Mesenchymal stem cell (in vitro differentiated cells and primary cell): ENCODE measurements at places on chromosomes 7 and 10.
A peak's percentile ranks its signal among the peaks of the same experiment; 100 is the strongest.

DNA sequence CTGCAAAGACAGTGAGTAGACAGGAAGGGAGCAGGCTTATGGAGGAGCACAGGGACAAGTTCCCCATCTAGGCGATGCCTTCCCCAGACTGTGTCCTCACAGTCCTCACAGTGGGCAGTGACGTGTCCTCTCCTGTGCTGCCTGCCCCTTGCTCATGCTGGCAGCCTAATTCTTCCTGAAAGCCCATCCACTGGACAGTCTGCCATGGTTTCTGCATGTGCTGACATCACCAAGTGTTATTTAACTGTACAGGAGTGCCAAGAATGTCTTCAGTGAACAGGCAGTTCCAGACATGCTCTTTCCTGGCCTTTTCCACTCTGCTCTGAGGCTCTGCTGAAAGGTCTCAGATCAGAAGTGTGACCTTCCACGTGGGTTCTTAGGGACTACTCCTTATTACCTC, 54.1 kb downstream of the ZNF248 start:
- DNase-seq: no peak

- DNase-seq: no peak
Measured at GRCh38 chr7:10672186-10672585, 301.5 kb upstream of the PHF14 start.

DNA sequence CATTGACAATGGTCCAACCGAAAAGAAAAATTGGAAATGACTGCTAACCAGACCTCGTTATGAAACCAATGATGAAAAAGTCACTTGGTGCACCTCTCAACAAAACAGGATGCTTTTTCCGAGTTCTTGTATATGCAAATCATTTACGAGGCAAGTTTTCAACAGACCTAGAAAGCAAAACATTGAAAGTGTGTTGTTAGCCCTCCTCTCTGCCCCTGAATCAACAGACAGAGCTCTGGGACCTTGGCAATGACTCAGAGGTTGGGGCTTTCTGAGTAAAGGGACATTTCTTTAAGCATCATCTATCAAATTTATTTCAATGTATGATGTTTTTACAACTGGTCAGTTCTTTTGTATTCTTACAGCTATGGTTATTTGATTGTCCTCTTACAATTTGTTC, 16.3 kb upstream of the DKK1 start:
- DNase-seq: no peak

GRCh38 chr7:127667017-127667670, 15.2 kb downstream of the SND1 start:
- peak; percentile 68 for DNase-seq

GRCh38 chr10:80070057-80070456, 8.4 kb upstream of the TMEM254 start:
- DNase-seq: no peak

DNA sequence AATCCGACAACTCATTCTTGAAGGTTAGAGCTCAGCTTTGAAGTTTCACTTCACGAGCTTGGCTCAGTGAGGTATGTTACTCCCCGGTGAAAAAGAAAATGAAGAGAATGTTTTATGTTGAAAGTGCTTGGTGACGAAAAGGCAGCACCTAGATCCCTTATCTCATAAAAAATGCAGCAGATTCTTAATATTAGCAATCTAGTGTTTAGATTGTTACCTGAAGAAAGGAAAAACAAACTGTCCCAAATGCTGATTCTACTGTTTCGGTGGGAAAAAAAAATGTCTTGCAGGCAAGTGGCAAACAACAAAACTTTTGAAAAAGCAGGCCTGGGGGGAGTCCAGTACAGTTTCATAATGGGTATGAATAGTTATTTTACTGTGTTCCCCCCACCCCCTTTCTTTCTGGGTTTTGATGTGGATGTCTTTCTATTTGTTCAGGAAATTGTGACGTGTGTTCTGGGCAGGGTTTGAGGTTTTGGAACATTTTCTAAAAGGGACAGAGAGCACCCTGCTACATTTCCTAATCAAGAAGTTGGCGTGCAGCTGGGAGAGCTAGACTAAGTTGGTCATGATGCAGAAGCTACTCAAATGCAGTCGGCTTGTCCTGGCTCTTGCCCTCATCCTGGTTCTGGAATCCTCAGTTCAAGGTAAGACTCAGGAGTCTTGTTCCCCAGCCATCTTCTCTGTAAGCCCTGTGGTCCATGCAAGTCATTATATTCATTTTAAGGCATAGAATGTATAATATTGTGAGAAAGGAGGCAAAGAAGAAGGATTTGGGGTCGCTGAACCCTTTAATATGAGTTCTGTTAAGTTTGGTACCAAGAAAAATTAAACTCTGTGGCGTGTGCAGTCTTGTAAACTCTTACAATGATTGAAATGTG, at the start of gene SRGN:
Gene SRGN (plus strand): TSS at position 514 of the 881 bp plus-strand sequence. CDS start 55 bp downstream, at position 569.
- no peak for DNase-seq

DNA sequence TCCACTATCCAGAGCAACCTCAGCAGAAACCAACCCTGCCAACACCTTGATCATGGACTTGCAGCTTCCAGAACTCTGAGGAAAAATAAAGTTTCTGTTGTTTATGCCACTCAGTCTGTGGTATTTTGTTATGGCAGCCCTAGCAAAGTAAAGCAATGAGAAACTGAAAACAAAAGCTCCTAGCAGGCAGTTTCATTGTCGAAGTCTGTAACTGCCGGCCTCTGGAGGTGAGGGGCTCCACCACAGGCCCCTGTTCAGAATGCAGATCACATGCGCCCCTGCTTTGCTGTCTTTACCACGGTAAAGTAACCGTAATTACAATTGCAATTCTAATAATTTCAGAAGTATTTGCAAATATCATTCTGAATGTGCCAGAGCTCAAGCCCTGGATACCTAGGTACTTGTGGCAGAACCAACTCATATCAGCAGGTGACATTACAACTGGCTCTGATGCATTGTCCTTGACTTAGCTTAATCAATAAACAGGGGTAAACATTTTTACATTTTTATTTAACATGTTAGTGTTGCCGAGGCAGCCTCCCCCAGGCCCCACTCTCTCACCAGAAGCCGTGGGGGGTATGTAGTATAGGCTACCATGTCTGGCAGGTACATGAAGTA, 193.2 kb downstream of the ELMO1 start:
- no peak for DNase-seq

DNA sequence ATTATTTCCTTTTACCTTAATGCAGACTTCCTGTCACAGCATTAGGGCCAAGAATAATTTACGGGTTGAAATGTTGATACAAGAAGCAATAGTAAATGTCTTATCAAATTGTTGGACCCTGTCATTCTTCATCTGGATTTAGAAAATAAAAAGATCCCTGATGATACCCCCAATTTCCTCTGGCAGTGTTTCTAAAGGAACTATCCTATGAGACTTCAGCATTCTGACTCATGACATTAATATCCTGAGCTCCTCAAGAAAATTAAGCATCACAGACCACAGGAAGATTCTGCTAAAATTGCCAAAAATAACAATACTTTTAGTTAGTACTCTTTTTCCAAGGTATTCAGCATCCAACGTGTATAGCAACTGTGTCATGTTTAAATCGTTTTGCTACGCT, 490.5 kb upstream of the ANKRD30A start:
- peak; percentile 25 for DNase-seq

- DNase-seq: no peak
Measured at GRCh38 chr7:95716357-95717122, 55.8 kb upstream of the DYNC1I1 start.

DNA sequence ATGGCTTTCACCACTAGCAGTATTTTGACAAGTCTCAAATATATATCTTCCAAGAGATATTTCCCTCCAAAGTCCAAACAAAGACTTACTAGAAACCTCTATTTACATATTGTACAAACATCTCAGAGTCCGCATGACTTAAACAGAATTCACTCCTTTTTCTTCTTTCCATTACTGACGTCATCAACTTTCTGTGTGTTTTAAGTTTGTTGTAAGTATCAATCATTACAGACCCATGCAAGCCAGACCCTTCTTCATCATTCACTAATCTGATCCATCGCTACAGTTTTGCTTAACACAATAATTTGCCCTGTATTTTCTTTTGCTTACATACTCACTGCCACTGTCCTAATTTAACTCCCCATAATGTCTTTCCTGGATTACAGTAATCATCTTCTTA, 51.9 kb downstream of the SEMA3A start:
- DNase-seq: peak; percentile 85

DNA sequence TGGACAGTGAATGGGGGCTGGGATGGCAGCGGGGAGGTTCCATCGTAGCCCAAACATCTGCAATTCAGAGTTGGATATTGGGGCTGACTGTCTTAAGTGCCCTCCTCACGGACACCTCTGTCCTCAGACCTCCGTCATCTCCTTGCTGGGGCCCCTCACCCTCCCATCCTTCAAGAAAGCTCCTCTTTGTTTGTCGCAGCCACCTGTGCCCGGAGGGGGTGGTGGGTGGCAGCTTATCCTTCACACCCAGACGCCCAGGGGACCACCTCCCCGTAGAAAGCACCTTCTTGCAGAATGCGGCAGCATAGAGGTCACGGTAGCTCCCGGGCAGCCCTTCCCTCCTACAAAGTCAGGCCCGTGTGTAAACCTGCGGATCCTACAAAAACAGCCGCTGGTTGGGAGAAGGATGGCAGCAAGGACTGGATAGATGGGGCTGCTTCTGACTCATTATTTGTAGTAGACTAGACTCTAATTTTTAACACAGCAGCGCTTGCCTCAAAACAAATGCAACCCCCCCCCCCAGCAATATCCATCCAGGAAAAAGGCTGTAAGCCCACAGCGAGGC, 1.3 kb upstream of the PTPRN2 start:
- DNase-seq: no peak

- no peak for DNase-seq
Measured at GRCh38 chr7:135519233-135519688, 9.4 kb upstream of the CNOT4 start.

- no peak for DNase-seq
Measured at GRCh38 chr10:129962031-129962871, 1.8 kb downstream of the EBF3 start.

- DNase-seq: no peak
Measured at GRCh38 chr10:49502358-49502757, 36.6 kb downstream of the ERCC6 start.

GRCh38 chr10:5274795-5275194, 78.2 kb downstream of the AKR1C4 start:
- DNase-seq: no peak

DNA sequence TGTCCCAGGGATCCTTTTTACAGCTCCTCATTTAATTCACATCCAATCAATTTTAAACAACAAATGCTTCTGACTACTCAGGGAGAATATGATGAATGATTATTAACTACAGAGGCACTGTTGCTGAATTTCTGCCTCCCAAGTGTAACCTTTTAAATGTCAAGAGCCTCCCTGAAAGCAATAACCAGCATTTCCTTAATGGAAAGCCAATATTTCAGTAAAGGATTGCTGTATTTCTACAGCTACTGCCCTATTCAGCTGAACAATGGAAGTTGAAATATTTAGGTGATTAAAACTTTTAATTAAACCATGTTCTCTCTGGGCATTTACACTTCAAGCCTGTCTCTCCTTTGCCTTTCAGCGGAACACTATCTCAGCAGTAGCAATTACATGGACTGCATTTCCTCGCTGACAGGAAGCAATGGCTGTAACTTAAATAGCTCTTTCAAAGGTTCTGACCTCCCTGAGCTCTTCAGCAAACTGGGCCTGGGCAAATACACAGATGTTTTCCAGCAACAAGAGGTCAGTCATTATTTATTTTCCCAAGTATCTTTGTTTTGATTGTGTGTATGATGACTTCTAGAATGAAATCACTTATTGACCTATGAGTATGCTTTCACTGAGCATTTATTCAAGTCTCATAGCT, 304.7 kb downstream of the BICC1 start:
- DNase-seq: peak; percentile 73

DNA sequence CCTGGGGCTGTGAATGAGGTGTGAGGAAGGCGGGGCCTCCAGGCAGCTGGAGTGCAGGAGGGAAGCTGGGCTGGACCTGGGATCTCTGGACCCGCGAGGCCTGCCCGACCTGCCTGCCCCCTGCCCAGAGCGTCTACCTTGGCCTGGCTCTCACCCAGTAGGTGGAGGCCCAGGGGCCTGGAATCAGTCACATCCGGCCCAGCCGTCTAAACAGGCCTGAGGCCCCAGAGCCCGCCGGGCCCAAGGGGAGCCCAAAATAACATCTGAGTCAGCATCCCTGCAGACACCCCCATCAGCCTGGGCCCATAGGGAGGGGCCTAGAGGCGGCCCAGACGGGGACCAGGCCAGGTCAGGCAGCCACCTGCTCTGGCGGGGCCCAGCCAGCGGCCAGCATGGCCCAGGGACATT, 15.1 kb upstream of the ELN start:
- peak; percentile 29 for DNase-seq

DNA sequence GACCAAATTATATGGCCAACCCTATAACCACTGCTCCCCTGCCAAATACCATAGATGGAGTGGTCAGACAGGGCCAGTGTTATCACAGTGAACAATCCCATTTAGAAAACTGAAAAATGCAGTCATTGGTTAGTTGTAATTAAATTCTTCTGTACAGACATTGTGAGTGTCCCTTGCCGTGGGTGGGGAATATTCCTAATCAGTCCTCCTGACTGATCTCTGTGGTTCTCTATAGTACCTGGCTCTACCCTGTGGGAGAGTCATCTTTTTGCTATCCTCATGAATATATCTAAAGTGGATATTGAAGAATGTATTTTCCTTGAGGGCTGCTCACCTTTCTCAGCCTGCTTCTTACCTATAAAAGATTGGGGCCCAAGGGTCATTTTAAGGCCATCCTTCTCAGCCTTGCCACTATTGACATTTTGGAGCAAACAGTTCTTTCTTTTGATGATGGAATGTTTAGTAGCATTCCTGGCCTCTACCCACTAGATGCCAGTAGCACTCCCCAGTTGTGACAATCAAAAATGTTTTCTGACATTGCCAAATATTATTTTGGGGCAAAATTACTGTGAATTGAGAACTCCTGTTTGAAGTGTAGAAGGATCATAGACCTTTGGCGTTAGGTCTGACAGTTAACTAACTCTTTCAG, 110.2 kb downstream of the MAPK8 start:
- no peak for DNase-seq

DNA sequence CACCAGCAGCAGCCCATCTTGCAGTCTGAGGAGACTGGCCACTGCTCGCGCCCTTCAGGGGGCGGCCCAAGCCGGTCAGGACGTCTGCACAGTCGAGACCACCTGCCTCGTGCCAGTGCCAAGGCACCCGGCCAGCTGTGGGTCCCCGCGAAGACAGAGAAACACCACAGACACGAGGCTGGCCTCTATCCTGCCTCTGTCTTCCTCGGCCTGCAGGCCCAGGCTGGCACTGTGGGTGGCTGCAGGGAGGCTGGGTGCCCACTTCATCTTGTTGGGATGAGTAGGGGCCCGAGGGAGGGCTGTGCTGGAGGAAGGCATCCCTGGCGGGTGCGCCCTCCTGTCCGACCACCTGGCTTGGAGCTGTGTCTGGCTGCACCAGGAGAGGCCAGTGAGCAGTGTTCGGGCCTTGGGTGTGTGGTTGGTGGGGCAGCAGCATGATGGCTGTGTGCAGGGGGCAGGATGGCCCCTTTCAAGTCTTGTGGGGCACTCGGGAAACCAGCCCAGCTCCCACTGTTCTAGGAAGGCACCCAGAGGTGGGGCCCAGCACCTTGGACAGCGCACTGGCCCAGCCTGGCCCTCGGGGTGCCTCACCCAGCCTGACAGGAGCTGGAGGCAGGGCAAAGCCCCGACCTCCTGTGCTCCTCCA, 7.3 kb downstream of the DPYSL4 start:
- no peak for DNase-seq

- no peak for DNase-seq
Measured at GRCh38 chr10:114857922-114858629, 36.5 kb downstream of the FHIP2A start.

GRCh38 chr10:13904064-13904463, 317.3 kb downstream of the PRPF18 start:
- no peak for DNase-seq
